ENCODE measurements at places on chromosomes 16 and 17.

DNA sequence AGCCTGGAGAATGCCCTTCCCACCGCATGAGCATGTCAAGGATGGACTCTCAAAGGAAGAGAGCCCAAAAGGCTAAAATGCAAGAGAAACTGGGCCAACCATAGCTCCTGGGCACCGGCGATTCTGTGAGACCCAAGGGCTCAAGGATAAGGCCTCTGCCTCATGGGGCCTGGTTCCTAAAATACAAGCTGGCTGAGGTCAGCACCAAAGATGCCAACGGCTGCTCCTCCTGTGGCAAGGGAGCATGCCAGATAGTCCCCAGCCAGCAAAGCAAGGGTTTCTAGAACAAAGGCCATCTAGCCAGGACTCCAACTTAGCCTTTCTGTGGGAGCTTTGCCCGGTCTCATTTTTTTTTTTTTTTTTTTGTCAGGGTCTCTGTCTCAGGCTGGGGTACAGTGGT, 20.1 kb downstream of the GPRC5B start:
- DNase-seq = no peak

GRCh38 chr16:20611975-20612481, 35.9 kb upstream of the ACSM2B start:
- no peak for DNase-seq

DNA sequence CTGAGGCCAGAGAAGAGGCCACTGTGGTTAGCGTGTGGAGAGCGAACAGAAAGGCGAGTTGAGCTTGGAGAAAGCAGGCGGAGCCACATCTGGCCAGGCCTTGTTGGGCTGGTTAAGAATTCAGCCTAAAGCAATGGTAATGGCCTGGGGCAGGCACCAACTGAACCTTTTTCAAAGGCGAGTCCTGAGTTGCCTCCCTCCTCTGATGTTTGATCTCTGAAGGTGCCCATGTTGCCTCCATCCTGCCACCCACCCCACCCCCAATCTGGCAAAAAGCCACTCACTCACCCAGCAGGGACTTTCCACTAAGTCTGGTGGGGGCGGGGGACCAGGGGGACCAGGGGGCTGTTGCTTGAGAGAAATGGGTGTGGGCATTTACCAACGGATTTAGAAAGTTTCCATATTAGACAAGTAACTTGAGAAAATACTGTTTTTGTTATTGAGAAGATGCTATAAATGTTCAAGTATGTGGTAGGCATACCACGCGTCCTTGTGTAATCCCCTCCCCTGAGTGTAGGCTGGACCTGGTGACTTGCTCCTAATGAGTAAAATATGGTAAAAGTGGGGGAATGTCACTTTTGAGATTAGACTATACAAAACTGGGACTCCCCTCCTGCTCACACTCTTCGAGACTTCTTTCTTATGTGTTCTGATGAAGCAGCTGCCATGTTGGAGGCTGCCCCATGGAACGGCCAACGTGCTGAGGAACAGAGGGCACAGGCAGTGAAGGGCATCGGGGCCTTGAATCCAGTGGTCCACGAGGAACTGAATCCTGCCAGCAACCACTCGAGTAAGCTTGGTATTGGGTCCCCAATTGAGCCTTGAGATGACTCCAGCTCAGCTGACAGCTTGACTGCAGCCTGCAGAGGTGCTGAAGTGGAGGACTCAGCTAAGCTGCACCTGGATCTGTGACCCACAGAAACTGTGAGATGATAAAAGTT, 29.9 kb upstream of the TNS4 start:
- no peak for DNase-seq

DNA sequence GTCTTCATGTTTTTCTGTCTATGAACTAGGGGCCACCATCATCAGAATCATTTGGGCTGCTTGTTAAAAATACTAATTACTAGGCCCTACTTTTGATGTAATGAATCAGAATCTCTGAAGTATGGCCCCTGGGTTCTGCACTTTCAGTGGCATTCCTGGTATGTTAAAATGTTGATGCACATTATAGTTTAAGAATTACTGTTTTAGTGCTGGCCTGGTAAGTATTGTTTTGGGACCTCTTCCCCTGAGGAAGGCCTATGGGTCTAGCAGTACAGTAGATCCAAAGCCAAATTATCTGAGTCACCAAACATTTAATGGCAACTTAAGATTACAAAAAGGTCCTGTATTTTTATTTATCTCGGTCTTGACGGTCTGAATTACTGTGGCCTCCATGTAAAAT, 58.8 kb downstream of the AP2B1 start:
- DNase-seq = no peak

GRCh38 chr17:40986920-40987319, 2.8 kb upstream of the KRT40 start:
- no peak for DNase-seq

DNA sequence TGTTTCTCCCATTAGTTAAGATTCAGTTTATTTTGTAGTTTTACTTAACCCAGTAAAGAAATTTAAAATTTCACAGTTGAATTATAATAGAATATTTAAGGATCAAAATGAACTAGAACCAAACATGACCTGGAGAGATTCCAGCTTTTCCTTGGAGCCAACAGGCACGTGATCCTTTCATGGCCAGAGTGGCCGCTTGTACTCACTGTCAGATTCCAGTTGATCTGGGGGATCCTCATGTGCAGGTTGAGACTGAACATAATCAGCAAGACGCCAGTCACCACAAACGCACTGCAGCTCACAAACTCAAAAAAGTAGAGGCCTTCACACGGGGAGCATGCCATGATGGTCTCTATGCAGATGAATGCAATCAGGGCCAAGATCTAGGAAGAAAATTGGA, 31.7 kb downstream of the CMTM3 start:
- DNase-seq = no peak

DNA sequence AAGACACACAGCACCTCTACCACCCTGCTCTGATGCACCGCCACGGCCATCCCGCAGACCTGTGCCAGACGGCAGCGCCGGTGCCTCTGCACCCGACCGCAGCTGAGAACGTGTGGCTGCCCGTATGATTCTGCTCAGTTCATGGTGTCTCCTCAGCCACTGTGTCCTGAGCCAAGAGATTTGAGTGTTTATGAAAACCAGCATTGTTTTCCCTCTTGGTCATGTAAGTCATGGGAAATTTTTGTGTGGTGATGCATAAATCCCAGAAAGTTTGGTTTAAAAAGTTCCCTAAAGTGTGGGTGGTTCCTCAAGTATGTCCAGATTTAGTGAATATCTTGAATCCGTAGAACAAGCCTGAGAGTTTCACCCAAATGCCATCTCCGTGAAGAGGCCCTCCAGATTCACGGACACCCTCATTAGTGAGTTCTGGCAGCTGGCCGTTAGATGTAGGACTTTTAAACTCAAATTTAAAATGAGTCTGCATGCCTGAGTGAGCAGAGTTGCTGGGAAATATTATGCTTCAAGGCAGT, 57.6 kb downstream of the CDRT4 start:
- no peak for DNase-seq

- no peak for DNase-seq
Observed at GRCh38 chr16:84758627-84759026, 58.8 kb downstream of the USP10 start.

All from endothelial cell of umbilical vein (primary cell).